ENCODE measurements at places on chromosomes 13 and 19. TPM values are rescaled to one million over a fixed set of nuclear protein-coding genes. Genes with fewer than 3 reads are reported as not detected.

TSSK6 gene
- total RNA-seq = 2.6 TPM

MIA gene
- total RNA-seq = 0.69 TPM

YJEFN3 gene
- total RNA-seq = 9.7 TPM

SEMA6B gene
- not detected for total RNA-seq

TMPRSS9 gene
- not detected for total RNA-seq

STARD13 gene
- total RNA-seq = 2.0 TPM

ZNF780B gene
- total RNA-seq = 20.5 TPM

IGFLR1 gene
- 138 TPM for total RNA-seq

All from activated T-helper 2 cell treated with anti-CD3 and anti-CD28 coated beads, Interferon-gamma antibody, Interleukin-2, Interleukin-4, amounts not matched to agents 10 μg/mL and 5 μg/mL and 100 μg/mL, durations not matched to agents 14 hours and 24 hours and 36 hours (primary cell).